ENCODE measurements at places on chromosomes 1 and 21.

- no peak for DNase-seq
These were observed 737 bp upstream of the SMAP2 start for GRCh38 chr1:40372658-40373322.

- DNase-seq = peak; percentile 60
These were observed 200.7 kb downstream of the CHRM3 start for GRCh38 chr1:239587066-239587465.

- no peak for DNase-seq
These were observed 34.0 kb downstream of the ELK4 start for GRCh38 chr1:205597691-205598314.

- no peak for DNase-seq
These were observed 205.3 kb upstream of the RAB4A start for GRCh38 chr1:229065613-229066012.

DNA sequence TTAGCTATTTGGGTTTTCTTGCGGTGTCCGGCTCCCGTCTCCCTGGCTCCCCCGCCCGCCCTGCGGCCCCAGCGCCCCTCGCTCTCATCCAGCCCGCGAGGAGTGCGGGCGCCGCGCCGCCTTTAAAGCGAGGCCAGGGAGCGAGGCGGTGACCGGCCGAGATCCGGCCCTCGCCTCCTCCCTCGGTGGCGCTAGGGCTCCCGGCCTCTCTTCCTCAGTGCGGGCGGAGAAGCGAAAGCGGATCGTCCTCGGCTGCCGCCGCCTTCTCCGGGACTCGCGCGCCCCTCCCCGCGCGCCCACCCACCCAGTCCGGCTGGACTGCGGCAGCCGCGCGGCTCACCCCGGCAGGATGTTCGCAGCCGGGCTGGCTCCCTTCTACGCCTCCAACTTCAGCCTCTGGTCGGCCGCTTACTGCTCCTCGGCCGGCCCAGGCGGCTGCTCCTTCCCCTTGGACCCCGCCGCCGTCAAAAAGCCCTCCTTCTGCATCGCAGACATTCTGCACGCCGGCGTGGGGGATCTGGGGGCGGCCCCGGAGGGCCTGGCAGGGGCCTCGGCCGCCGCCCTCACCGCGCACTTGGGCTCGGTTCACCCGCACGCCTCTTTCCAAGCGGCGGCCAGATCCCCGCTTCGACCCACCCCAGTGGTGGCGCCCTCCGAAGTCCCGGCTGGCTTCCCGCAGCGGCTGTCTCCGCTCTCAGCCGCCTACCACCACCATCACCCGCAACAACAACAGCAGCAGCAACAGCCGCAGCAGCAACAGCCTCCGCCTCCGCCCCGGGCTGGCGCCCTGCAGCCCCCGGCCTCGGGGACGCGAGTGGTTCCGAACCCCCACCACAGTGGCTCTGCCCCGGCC is 492 bp downstream of the HLX start:
- peak; percentile 43 for DNase-seq

DNA sequence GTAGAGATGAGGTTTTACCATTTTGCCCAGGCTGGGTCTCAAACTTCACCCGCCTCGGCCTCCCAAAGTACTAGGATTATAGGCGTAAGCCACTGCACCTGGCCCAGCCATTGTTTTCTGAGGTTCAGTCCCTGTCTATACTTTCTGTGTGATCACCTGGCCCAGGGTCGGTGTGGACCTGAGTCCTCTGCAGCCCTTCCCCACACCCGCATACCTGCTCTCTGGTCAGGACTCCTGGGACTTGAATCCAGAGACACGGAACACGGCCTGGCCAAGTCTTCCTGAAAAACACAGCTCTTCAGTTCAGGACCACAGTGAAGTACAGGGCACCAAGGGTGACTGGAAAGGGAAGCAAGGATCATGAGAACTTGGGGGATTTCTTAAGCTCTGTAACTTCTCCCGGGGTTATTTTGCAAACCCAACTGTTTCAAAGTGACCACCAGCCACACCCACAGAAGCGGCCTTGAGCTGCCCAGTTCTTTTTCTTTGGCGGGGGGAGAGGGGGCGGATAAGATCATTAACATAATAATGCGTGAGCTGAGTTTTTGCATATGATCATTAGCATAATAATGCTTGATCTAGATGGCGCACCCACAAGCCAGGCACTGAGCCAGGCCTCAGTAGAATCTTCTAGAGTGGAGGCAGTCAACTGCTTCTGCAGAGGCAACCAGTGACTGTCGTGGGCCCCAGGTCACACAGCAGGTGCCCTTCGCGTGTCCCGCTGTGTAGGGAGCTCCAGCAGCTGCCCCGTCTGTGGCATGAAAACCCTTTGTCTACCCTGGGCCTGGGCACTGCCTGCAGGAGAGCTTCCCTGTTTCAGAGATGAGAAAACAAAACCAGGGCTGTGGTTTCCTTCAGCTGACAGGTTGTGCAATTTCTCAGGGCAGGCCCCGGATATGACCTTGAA is 1.7 kb upstream of the NADK start:
- DNase-seq = peak; percentile 85

- peak; percentile 74 for DNase-seq
These were observed 276.4 kb upstream of the B3GALT2 start for GRCh38 chr1:193462629-193463320.

- no peak for DNase-seq
These were observed 41.7 kb downstream of the ERI3 start for GRCh38 chr1:44313265-44313918.

GRCh38 chr1:42152119-42152518 is 1.1 kb upstream of the GUCA2B start:
- no peak for DNase-seq

DNA sequence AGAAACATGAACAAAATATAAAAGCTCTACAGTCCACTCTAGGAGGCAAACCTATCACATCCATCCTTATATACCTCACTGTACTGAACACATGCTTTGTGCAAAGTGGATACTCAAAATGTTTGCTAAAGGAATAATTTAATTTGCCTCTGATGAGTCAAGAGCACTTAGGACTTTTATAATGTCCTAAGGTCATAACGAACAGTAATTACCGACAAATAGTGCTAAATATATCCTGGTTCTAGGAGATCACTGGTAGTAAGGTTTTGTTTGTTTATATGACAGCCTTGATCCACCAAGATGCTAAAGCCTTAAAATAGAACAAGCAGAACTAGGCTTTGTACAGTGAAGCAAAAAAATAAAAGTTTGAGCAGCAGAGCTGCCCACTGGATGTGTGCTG is 70.6 kb downstream of the GADD45A start:
- DNase-seq = no peak

- no peak for DNase-seq
These were observed 14.0 kb upstream of the JAM2 start for GRCh38 chr21:25625036-25625435.

GRCh38 chr1:153210206-153210605 is 7.0 kb downstream of the LELP1 start:
- no peak for DNase-seq

- DNase-seq = peak; percentile 4
These were observed 118.8 kb downstream of the RWDD3 start for GRCh38 chr1:95352767-95353166.

DNA sequence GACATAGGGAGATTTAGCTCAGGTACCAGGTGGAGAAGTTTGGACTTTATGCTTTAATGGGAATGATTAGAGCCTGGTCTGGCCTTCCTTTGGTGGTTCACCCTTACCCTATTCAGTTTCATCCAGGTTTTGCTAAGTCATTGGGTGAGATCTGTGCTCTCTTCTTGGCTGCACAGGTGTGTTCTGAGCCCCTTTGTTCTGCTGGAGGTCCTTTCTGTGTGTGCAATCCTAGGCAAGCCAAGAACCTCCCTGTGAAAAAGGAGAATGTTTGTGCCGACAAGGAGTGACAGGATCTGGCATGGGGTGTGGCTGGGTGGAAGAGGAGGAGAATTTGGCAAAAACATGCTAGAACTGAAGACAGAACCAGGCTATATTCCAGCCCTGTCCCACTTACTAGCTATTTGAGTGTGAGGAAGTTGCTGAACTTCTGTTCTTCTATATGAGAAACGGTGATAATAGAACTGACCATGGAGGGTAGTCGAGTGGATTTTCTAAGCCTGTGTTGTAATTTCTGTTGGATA is 4.6 kb downstream of the GSTM5 start:
- DNase-seq = no peak

GRCh38 chr1:207822124-207822601 is 70.3 kb downstream of the CD46 start:
- DNase-seq = no peak

DNA sequence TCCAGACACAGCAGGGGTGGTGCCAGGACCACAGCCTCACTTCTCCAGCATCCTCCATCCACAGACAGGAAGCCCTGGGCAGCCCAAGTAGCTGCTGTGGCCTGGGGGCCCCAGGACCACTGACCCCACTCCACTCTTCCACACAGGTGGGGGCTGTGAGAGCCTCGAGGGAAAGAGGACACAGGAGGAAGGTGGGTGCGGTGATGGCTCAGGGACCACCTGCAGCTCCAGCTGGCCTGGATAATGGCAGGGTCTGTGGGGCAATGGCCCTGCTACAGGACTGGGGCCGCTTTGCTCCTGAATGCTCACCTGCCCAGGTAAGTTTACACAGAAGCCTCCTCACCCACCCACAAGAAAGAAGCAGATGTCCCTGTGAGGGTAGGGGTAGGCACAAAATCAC is 18.3 kb upstream of the PRSS38 start:
- no peak for DNase-seq

DNA sequence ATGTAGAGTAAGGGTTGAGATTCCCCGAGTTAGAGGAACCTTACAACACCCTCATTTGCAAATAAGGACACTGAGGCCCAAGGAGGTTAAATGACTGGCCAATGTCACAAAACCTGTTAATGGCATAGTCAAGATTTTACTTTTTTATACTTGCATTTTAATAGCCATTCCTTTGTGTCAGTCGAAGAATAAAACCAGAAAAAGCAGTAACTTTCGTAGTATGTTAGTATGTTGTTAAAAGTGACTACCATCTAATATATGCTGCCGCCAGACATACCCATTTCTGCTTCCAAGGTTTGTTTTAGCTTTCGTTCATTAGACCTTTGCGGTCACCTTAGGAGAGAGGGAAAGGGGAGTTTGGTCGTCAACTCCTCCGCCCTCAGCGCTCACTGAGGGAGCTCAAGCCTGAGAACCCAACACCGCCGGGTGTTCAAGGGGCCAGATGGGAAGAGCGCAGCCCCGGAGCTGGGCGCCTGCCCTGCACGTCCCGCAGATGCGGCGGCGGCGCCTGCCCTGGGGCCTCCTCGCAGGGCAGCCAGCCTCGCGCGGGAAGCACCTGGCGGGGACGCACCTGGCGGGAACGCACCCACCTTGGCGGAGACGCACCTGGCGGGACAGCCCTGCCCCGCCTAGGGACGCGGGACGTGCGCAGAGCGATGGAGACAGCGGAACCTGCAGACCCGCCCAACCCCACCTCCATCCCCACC is 466 bp downstream of the VPS26C start:
- DNase-seq = peak; percentile 66

DNA sequence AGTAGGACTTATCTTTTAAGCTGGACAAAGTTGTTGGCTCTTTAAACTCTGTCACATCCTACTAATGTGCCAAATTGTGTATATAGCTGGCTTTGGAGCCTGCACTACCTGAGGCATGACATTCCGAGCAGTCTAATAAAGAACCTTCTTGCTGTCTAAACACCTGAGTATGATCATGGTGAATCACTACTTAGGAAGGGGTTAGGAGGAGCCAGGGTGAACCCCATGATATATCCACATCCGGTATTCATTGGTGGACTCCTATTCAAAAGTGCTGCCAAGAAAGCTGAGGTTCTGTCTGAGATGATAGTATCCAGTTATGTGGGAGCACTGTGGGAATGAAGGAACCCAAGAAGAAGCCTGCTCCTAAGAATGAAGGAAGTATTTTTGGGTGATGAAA is 27.1 kb downstream of the CRNN start:
- no peak for DNase-seq

- peak; percentile 64 for DNase-seq
These were observed 1.7 kb downstream of the OSCP1 start for GRCh38 chr1:36448530-36449056.

DNA sequence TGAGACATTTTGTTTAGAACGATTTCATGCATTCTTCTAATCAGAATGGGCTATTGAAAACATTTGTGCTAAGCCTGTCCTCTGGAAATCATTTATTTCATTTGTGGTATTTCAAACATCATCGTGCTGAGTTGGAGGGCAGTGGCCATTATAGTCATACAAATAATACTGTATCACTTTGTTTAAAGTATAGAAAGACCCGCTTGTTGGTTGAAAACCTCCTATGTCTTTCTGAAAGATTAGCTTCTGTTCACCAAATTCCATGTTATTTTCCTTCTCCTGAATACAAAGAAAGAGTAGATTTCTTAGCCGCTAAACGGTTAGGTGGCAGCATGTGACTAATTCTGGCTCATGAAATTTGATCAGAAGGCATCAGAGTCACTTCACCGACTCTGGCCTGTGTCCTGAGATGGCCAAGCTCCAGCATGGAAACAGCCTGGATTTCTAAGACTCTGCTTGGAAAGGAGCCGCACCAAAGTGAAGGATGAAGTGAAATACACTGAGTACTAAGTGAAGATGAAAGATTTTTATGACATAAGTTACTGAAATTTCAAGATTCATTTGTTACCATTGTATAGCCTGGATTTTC is 355.1 kb downstream of the USP25 start:
- DNase-seq = no peak

DNA sequence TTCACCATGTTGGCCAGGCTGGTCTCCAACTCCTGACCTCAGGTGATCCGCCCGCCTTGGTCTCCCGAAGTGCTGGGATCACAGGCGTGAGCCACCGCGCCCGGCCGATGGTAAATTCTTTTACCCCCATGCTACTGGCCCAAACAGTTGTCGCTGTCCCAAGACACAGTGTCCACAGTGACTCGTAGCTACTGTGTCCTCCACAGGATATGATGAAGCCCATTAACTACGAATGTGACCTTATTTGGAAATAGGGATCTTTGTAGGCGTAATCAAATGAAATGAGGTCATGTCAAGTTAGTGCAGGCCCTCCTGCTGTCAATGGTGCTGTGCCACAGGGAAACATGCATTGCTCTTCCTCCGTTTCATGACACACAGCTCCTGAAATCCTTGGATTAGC is 8.5 kb downstream of the FNDC10 start:
- no peak for DNase-seq

DNA sequence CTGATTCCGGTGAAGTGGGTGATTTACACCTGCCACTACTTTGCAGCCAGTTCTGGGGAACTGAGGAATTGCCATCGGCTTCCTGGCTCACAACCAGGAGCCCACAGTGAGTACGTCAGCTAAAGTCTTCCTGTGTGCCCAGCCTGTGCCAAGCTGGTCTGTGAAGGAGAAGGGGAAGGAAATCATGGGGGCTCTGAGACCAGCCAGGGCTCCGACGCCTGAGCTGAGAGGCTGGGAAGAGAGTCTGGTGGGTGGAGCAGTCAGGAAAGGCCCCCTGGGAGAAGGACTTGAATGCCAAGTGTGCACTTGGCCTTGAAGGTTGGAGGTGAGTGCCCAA is 1.2 kb downstream of the LURAP1 start:
- DNase-seq = peak; percentile 54

DNA sequence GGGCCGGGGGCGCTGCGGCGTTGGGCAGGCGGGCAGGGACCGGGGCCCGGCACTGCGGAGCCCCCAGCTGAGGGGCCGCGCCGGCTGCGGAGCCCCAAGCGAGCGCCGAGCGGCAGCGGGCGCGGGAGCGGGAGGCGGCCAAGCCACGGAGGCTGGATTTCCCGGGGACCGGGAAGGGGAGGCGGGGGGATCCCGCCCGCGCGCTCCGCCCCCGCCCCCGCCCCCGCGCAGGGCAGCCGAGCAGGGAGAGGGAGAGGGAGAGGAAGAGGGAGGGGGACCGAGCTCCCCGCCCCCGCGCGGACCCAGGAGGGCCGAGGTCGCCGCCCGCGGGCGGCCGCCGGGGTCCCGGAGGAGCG is at the start of gene DLGAP3:
TSS of gene DLGAP3 (minus strand) at position 154 of the 356 bp plus-strand sequence. CDS start 24,267 bp downstream, outside the sequence.
- no peak for DNase-seq

GRCh38 chr1:110067893-110068645 is 2.4 kb downstream of the ALX3 start:
- peak; percentile 33 for DNase-seq
